ENCODE measurements at places on chromosomes 1 and 21.

DNA sequence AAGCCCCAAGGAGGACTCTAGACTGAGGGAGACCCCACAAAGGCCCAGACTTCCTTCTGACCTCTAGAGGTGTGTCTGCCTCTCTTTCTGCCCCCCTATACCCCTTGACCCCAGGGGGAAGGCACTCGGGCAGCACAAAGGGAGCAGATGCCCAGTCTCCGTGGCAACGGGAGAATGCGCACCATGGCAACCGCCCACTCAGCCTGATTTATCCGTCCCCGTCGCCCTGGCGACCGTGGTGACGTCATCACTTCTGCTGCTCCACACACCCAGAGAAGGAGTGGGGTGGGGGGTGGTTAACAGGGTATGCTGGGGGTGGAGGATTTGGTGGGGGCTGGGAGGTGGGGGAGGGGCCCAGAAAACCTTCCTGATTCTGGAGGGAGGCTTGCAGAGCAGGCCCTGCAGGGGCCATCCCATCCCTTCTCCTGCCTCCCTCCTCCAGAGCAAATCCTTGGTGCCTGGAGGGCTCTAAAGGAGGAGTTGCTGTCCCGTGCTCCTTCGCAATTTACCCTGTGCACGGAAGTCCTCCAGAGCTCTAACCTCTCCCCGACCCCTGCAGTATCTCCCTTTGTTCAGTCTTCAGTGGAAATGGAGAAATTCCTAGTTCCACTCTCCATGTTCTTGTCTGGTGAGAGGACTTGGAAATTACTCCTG lies 6.3 kb downstream of the CELF3 start:
- no peak for DNase-seq

DNA sequence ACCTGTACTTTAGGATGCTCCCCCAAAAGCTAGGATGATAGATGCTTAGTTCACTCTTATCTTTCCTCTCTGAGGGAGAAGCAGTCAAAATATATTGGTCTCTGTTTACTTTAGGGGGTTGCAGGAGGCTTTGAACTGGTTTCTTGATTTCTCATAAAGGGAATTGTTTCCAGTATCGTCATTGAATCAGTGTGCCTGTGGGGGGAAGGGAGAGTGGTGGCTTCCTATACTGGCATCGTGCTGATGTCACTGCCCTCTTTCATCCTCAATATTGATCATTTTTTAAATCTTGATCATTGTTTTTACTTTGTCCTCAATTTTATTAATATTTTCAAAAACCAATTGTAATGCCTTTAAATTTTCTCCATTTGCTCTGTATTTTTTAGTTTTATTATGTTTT lies 40.2 kb upstream of the CFHR3 start:
- no peak for DNase-seq

GRCh38 chr1:162276493-162276892 lies 100.2 kb downstream of the SPATA46 start:
- DNase-seq = no peak

DNA sequence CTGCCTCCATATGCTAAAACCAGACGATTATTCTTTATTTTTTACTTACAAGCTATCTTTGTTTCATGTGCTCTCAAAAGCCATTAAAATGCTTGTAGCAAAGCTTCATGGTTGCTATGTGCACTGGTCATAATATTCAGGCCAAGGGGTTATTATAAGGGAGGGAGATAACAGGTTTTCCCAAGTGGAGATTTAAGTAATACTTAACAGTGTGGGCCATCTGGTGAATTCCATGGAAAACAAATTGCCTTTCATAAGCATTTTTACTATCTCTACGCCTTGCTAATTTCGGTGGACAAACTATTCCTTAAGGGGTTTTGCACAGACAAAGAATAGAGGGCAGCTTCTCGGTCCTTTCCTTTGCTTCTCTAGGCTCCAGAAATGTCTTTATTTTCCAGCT lies 137.8 kb downstream of the NUF2 start:
- no peak for DNase-seq

- no peak for DNase-seq
Measured at GRCh38 chr1:156230473-156230837, 11.5 kb upstream of the BGLAP start.

DNA sequence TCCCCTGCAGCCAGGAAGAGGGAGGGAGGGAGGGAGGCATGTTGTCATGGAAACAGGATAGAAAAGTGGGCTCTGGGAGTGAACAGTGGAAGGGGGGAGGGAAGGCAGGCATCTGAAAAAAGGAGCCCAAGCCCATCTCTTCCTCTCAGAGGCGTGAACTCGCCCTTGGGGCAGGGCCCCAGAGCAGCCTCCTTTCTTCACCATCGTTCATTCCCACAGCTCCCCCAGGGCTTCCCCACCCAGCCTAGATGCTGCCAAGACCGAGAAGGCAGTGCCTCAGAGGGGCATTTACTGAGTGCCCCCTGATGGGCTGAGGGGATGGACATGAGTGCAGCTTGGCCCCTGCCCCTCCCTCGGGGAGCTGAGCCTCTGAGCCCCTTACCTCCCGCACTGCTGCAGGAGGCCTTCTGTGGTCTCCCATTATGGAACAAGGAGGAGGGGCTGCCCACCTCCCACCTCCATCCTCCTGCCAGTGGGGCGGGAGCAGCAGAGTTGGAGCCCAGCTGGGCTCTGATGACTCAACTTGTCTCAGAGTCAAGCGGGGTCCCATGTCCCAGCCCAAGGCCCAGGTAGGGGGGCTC lies 39.1 kb upstream of the KIF21B start:
- no peak for DNase-seq
